ENCODE measurements at places on chromosomes 7 and 10.

- DNase-seq, result no peak
Observed at GRCh38 chr10:66151346-66151745, 774.5 kb upstream of the LRRTM3 start.

DNA sequence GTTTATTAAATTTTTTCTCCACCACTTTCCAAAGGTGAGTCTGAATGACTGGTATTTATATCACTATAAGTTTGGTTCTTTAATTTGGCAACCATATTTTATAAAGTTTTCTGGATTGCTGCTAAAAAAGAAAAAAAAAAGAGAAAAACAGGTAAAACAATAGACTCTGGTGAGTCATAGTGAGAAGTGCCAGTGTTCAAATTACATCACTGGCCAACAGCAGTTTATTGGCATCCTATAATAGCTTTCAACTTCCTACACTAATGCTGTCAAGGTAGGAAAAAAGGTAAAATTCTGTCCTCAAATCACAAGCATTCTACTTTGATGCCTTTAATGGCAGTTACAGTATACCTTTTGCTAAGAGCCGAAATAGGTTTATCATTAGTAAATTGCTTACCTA is 808.8 kb downstream of the GRM8 start:
- DNase-seq, result no peak

DNA sequence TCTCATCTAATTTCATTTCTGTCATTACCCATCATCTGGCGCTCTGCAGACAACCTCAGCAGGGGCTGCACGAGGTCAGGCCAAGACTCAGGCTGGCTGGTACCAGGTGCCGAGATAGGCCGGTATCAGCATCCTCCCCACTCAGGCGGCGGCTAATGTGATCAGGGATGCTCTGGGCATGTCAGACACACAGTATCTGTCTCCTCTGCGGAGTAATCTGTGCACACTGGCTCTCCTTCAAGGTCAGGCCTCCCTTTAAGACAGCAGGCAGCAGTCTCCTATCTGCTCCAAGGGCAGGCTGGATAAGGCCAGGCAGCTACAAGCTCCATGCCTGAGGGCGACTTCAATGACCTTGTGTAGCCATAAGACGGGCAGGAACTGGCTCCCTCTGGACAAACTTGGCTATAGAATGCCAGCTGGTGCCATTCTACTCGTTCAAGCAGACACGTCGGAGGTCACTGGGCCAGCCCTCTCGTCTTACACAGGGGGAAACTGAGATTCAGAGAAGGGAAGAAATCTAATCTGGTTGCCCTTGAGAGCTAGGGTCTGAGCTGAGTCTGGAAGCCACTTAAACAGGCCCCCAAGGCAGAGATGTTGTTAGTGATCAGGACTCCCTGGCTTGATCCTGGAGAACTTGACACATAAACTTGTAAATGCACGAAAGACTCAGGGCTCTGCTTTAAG is 59.3 kb downstream of the ARHGAP22 start:
- no peak for DNase-seq

DNA sequence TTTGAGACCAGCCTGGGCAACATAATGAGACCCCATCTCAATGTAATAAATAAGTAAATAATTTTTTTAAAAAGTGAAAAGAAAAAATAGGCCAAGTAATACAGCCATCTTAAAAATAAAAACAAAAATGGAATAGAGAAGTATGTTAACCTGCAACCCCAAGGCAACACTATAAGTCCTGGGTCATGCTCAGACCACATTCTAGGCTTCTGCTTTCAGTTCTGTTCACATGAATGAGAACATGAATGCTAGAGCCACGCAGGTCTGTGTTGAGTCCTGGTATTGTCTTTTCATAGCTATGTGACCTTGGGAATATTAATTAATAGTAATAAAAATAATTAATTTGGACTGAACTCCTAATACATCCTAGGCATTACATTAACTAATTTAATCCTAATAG is 284.0 kb downstream of the AUTS2 start:
- DNase-seq, result no peak

- DNase-seq, result no peak
Observed at GRCh38 chr7:37920849-37921805, 687 bp downstream of the EPDR1 start.

GRCh38 chr10:125369382-125370326 is 209.3 kb upstream of the CTBP2 start:
- no peak for DNase-seq

- no peak for DNase-seq
Observed at GRCh38 chr7:121945066-121945465, 72.1 kb downstream of the PTPRZ1 start.

GRCh38 chr7:35657125-35657524 is 37.8 kb downstream of the HERPUD2 start:
- DNase-seq, result no peak

- DNase-seq, result no peak
Observed at GRCh38 chr7:42574685-42575084, 337.2 kb downstream of the C7orf25 start.

GRCh38 chr7:32582036-32582435 is 86.7 kb downstream of the AVL9 start:
- DNase-seq, result no peak

- no peak for DNase-seq
Observed at GRCh38 chr10:96334616-96335526, 23.9 kb downstream of the OPALIN start.

DNA sequence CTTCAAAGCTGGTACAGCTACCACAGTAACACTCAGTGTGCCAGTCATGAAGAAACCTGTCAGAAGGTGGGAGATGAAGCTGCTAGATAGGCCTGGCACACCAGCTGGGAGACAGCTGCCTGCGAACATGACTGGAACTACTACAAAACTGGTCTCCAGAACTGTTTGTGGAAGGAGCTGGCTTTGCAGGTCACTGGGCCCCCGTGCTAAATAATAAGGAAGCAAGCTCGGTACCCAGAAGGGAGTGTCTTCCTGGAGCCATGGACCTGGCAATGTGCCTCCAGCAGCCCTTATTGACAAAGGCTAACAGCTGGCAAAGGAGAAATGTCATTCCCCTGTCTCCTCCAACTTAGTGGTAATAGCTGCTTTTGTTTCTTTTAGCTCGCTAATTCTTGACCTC is 1217.6 kb upstream of the LRRN3 start:
- no peak for DNase-seq

GRCh38 chr10:131559450-131559911 is 248.0 kb upstream of the TCERG1L start:
- DNase-seq, result no peak

- DNase-seq, result no peak
Observed at GRCh38 chr7:39300276-39300675, 265.9 kb upstream of the YAE1 start.

- no peak for DNase-seq
Observed at GRCh38 chr7:50812841-50813475, 30.3 kb upstream of the GRB10 start.

DNA sequence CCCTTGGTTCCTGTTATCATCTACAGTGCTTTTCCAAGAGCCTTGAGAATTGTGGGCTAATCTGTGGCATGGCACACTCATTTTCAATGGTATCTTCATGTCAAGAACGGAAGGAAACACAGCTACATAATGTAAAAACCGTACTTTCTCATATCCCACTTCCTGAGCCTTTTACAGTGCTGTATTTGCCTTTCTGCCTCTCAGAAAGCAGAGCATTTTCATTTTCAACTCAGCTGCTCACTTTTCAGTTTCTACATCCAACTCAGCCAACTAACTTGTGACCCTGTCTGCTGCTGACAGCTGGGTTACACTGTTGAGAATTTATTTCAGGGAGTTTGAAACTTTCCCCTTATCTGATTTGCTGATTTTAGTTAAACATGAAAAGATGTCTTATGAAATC is 875.8 kb upstream of the KCND2 start:
- no peak for DNase-seq

DNA sequence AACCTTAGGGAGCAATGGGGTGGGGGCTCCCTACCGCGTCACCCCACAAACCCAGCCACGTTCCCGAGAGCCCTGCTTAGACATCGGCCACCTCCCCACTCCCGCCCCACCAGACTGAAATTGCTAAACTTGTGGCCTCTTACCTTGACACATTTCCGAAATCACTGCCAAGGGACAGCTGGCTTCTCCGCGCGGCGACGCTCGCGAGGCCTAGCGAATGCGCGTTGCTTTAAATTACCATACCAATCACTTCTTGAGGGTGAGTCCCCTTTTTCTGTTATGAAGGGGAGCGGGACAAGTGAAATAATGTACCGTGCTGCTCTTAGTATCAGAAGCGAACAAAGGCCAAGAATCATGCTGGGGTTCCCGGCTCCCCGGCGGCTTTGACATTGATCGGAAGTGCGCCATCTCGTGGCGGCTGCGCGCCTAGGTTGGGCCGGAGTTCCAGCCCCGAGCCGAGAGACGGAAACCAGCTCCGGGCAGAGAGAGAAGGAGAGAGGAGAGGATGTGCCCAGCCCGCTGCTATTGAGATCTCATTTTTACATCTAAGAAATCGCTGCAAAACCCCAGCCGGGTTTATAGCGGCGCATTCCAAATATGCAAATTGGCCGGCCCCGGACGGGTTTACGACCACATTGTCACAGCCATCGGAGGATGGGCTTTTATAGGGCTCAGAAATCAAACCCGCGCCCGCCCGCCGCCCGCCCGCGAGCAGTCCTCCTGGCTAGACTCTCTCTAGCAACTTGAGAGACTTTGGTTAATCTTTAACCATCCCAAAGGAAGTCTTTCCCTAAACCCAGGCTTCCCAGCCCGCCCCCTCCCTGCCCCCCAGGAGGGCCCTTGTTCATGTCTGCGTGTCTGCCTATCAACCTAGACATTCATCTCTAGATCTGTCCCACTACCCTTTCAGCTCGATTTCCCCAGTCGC is 5.3 kb downstream of the HOXA11 start:
- DNase-seq, result no peak

DNA sequence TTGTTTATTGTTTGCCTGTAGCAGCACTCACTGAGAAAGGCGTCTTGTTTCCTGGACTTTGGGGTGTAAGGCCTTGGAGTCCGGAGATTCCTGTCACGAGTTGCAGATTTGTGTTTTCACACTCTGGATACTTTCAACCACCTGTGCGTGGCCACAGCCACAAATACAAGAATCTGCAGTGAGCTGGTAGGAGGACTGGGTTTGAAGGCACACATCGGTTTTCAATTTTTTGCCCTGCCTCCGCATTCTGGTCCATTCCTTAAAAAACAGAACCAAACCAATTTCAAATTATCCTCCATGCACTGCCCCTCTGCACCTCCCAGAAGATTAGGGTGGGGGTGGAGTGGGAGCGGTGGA is 619 bp downstream of the EXOC4 start:
- DNase-seq, result no peak

GRCh38 chr7:52197221-52197620 is 838.2 kb upstream of the POM121L12 start:
- DNase-seq, result no peak

GRCh38 chr10:70662362-70663220 is 9.7 kb upstream of the ADAMTS14 start:
- no peak for DNase-seq

Measured in NCI-H2107 (cell line).